ENCODE measurements at places on chromosomes 1 and 21.
A peak's percentile ranks its signal among the peaks of the same experiment; 100 is the strongest.

- DNase-seq: no peak
Observed at GRCh38 chr1:193909406-193910082, 723.1 kb upstream of the B3GALT2 start.

GRCh38 chr1:47627471-47628370 is 189.9 kb downstream of the FOXD2 start:
- DNase-seq: no peak

GRCh38 chr1:33045814-33046213 is 9.1 kb upstream of the AK2 start:
- DNase-seq: no peak

DNA sequence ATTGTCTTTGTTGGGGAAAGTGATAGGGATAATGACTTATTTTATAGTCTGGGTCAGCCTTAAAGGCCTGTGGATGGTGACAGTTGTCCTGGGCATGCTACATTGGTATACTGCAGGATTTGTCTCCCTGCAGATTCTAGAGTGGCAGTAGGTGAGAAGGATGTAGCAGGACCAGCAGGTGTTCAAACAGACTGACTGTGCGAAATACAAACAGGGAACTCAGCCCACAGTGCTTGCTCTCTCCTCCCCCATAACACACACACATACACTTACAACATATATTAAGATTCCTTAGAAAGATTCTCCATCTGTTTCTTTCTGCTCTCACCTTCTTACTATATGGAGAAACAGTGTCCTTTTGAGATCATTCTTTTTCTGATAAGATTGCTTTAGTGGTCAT is 6.9 kb downstream of the PDE4B start:
- no peak for DNase-seq

DNA sequence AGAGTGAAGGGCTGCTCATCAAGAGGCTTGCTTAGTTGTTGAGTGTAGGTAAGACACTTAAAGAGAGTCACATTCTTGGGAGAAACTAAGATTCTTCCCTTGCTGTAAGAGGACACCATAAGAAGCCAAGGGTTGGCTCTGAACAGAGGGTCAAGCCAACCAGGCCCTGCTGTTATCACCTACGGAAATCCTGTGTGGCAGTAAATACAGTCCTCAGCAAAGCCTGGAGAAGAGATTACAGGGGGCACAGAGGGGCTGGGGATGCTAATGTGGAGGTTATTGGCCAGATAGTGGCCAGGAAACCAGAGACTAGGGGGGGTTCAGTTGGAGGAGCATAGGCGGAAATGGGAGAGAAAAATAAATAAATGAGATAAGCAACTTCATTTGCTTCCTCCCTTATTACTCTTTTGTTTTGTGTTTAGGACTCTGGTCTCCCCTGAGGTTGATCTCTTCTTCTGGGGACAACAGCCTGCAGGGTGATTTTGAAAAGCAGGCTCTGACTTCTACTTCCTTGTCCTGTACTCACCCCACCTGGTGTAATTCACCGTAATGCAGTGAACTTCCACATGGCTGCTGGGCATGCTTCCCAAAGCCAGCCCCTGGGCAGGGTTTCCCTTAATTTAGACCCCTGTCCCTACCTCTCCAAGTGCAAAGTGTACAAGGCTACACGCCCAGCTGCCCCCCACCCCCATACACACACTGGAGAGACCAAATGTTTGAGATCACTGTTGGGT is 40.9 kb downstream of the MTARC1 start:
- no peak for DNase-seq

DNA sequence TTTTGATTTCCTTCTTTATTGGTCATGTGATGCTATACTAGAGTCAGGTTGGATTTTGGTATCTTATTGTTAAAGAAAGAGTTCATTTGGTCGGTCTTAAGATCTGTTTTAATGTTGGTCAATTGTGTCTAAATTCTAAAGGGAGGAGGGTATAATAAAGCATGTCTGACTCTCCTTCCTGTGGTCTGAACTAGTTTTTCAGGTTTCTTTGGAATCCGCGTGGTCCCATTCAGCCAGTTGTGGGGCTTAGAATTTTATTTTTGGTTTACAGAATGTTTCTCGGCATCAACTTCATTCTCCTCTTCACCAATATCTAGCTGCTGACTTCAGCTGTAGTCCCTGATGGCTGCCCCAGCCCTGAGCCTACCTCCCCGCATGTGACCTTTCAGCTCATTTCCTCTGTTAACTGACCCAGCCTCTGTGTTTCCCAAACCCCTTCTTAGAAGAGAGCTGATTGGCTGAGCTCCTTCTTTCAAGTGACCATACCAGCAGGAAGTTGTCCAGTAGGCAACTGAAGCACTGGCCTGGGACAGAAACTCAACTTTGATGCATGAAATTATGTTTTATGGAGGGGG is 8.7 kb upstream of the MYOC start:
- DNase-seq: no peak

DNA sequence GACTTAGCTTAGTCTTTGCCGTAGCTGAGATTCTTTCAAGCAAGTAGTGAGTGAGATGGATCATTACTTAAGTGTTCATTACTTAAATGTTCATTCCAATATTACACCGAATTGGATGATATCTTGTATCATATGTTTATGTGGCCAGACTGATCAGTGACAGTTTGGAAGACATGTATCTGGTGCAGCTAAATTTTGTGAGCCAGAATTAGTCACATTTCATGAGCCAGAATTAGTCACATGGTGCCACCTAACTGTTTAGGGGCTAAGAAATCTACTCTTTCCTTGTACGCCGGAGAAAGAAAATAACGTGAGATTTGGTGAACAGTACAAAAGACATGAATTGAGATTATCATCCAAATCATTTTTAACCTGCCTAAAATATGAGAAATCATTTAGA is 355.6 kb downstream of the USP25 start:
- no peak for DNase-seq

DNA sequence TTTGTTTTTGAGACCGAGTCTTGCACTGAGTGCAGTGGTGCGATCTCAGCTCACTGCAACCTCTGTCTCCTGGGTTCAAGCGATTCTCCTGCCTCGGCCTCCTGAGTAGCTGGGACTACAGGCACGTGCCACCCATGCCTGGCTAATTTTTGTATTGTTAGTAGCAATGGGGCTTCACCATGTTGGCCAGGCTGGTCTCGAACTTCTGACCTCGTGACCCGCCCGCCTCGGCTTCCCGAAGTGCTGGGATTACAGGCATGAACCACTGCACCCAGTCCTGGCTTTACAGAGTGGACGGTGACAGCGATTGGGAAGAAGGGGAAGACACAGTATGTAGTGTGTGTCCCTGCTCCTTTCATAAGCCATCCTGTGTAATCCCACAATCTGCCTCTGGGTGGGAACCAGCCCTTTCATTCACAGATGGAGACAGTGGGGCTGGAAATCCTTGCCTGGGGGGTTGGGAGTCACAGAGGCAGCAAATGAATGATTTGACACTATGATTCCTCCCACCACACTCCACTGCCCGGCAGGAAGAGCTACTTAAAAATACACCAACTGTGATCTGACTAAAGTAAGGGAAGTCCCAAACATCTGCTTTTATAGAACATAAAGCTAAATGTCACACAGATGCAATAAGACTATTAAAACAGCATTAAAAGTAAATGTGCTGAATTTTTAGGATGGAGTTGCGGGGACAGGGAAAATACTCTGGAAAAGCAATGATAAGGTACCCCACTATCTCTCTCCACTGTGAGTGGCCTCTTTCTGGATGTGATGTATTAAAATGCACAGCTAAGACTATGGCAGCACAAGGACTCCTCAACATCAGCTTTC is 4.5 kb downstream of the PARP1 start:
- no peak for DNase-seq

DNA sequence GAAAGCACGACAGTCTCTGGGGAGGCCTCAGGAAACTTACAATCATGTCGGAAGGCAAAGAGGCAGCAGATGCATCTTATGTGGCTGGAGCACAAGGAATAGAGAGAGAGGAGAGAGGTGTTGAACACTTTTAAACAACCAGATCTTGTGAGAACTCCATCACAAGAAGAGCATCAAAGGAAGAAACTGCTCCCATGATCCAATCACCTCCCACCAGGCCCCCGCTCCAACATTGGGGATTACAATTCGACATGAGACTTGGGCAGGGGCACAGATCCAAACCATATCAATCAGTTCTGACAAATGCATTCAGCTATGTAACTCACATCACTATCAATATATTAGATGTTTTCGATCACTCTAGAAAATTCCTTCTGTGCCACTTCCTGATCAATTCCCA is 37.6 kb downstream of the ETS2 start:
- no peak for DNase-seq

DNA sequence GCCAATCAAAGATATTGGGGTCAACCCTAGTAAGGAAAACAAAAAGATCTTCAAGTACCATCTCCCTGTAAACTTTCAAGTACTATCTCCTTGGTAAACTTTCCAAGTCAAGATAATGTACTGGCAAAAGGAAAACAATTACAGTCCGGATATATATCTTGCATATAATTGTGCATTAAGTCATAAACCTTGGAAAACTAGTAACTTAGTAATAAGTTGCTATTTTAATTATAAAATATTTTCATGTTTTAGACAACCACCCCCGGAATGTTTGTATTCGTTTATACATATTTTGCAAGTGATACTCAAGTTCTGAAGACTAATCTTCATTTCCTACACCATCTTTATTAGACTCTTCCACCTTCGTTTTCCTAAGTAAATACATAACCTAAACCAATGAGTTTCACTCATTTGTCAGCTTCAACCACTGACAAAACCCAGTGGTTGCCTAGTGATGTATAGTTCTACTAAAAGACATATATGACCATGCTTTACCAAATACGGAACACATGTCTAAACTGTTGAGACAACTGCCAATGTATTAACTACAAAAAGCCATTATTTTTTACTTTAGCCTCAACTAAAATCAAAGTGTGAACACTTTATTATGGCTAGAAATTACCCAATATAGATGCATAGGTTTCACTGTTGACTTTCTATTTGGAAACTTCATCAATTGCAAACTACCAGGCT is 1.7 kb downstream of the AKT3 start:
- DNase-seq: no peak

GRCh38 chr1:227363825-227364224 is 45.5 kb upstream of the CDC42BPA start:
- DNase-seq: no peak

GRCh38 chr1:173505391-173505790 is 28.3 kb downstream of the PRDX6 start:
- DNase-seq: no peak

GRCh38 chr1:44174630-44175029 is 33.2 kb upstream of the KLF18 start:
- DNase-seq: no peak

DNA sequence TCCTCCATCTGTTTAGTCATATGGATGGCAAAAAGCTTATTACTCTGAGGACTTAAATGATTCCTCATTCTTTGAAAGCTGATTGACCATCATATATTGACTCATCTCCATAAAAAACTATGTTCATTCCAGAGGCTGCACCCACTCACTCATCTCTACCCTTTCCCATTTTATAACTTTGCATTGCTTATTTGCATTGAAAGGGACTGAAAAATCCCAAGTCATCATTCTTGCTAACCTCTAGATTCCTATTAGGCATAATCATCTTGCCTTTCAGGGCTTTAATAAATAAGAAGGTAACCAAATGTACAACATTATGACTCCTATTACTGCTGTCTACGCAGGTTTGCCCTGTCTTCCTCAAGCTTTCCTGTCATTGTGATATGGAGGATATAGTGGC is 1180.3 kb upstream of the B3GALT2 start:
- DNase-seq: no peak

GRCh38 chr21:41048145-41048544 is 119.8 kb upstream of the BACE2 start:
- no peak for DNase-seq

DNA sequence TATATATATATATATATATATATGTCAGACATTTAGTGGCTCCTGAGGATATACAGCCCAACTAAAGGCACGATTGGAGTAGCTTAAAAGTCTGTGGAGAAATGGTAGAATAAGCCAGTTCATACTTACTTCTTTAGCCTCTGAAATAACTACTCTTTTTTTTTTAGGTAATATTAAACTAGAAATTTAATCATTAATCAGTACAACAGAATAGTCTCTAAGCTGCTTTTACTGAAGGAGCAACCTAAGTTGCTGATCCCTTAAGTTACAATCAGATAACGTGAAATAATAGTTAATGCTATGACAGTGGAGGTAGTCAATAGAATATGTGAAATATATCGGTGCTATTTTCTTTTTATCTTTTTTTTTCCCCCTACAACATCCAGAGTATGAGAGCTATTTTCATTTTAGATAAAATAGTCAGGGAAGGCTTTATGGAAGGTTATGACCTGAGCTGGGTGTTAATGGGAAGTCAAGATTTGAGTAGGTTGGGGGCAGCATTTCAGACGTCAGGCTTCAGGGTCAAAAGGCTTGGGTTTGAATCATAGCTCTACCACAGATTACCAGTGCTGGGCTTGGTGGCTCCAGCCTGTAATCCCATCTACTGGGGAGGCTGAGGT is 15.6 kb downstream of the ZMPSTE24 start:
- DNase-seq: no peak

GRCh38 chr1:43455213-43455889 is 1.6 kb upstream of the HYI start:
- DNase-seq: no peak

DNA sequence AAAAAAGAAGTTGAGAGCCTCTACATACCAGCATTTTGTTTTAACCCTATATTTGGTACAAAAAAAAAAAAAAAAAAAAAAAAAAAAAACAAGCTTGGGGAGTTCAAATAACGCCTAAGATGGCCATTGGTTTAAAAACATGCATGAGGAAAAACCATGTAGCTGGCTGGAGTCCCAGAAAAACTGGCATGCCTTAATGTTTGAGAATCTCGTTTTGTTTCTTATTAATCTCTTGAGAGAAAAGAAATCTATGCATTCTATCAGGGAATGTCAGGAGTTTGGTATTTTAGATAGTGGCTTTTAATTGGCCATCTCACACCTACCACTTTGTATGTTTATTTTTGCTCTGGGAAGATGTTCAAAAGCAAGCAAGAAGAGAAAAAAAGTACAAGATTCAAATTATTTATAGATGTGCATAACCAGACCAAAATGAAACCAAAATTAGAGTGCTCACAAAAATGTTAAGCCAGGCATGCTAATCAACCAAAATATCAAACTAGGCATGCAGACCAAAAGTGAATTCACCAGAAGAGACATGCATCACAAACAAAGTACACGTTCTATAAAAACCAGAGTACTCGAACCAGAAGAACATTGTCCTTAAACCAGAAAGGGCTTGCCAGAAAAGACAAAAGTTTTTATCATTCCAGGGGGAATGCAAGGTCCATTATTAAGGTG is 156.6 kb downstream of the AK5 start:
- peak; percentile 6 for DNase-seq

- DNase-seq: no peak
Observed at GRCh38 chr1:206686478-206687249, 2.0 kb downstream of the MAPKAPK2 start.

DNA sequence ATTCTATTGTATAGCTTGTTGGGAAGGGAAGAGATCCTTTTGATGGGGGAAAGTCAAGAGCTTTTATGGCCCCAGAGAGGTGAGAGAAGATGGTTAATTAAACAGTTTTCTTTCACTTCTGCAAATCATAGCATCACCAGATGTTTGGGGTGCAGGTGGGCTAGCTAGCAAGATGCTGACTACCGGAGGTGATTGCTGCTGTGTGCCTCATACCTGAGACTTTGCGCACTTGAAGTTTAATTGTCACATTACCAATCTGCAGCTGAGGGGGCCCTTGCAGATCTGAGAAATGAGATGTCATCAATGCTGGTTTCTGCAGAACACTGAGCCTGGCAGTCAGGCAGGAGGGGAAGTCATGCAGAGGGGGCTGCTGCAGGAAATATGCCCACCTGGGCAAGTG is 73.9 kb downstream of the SNRPE start:
- no peak for DNase-seq

- peak; percentile 36 for DNase-seq
Observed at GRCh38 chr21:37582590-37582989, 216.0 kb downstream of the DYRK1A start.
